ENCODE measurements at places on chromosomes 16 and 17. TPM values are rescaled to one million over a fixed set of nuclear protein-coding genes. Genes with fewer than 3 reads are reported as not detected.

The NRN1L gene
- total RNA-seq: 1.9 TPM

The MBTD1 gene
- total RNA-seq: 13.6 TPM

The SLC5A11 gene
- total RNA-seq: not detected

The ABCC11 gene
- 0.07 TPM for total RNA-seq

The ACE gene
- total RNA-seq: 2.5 TPM

The TP53TG3C gene
- total RNA-seq: not detected

The RNF157 gene
- 91.9 TPM for total RNA-seq

The PPL gene
- total RNA-seq: 0.09 TPM

The CD79B gene
- 24.8 TPM for total RNA-seq

The SOST gene
- total RNA-seq: not detected

Measured in activated T-cell treated with anti-CD3 and anti-CD28 coated beads, Interleukin-2, amount 50 U/mL, for 72 hours (primary cell).